Thyroid gland (tissue), 4 donors: ENCODE measurements at places on chromosomes 4 and X. TPM values are rescaled to one million over a fixed set of nuclear protein-coding genes. Genes with fewer than 3 reads are reported as not detected.

Gene GDPD2
- total RNA-seq: not detected

Gene NMU
- not detected for total RNA-seq

DNA sequence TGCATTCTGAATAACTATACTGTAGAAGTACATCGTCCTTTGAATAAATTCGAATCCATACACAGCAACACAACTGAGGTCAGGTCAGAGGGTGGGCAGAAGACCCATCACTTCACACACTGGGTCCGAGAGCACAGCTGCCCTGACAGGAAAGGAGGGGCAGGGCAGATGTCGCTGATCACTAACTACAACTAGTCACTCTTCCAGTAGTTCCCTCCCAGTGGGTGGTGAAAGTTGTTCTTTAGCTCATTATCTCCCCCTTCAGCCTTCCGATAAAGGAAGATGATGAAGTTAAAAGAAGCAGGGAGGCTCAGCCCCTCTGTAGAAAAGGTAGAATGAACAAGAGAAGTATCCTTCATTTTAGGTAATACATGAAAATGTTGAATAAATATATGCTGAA lies 278.9 kb downstream of the INPP4B start:
- DNase-seq: no peak

GRCh38 chr4:7910952-7911578 lies 28.6 kb downstream of the AFAP1 start:
- peak; percentile 8 for DNase-seq

GRCh38 chrX:71953946-71954345 lies 43.3 kb downstream of the NHSL2 start:
- no peak for DNase-seq

DNA sequence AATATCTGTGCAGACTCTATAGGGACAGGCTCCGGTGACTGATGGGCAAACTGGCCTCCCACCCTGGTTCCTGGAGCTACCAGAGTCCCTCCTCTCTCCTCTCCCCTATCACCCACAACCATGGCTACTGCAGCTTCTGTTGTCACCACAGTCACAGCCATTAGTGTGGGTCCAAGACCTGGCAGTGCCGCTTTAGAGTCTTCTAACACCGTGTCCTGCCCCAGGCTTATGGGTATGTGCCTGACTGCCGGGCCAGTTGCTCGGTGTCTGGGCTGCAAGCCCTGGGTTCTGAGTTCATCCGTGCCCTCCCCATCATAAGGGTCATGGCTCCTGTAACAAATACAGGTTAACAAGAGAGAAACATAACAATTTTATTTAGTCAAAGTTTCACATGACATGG lies 85.4 kb downstream of the FNIP2 start:
- no peak for DNase-seq

GRCh38 chrX:138710866-138711341 lies 613 bp downstream of the FGF13 start:
- DNase-seq: peak; percentile 10

GRCh38 chr4:143435955-143436354 lies 77.5 kb upstream of the SMARCA5 start:
- DNase-seq: no peak

GRCh38 chr4:90328558-90328957 lies 201.4 kb downstream of the CCSER1 start:
- peak; percentile 74 for DNase-seq

GRCh38 chrX:38636949-38637819 lies 75.8 kb downstream of the TSPAN7 start:
- peak; percentile 62 for DNase-seq

DNA sequence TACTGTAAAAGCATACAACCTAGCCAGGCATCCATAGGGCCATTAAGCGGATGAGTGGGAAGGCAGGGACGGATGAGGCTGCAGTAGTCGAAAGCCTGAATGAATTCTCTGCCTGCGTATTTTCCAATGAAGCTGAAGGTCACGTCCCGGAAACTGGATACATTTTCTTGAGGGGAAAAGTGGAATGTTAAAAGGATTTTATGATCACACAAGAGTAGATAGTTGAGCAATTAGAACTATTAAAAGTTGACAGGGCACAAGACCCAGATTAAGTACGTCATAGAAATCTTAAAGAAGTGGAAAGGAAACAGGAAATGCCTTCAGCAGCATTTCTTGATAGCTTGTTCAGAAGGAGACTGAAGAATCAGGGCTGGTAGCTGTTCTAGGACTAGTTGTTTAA lies 98.3 kb upstream of the CXXC4 start:
- DNase-seq: no peak

DNA sequence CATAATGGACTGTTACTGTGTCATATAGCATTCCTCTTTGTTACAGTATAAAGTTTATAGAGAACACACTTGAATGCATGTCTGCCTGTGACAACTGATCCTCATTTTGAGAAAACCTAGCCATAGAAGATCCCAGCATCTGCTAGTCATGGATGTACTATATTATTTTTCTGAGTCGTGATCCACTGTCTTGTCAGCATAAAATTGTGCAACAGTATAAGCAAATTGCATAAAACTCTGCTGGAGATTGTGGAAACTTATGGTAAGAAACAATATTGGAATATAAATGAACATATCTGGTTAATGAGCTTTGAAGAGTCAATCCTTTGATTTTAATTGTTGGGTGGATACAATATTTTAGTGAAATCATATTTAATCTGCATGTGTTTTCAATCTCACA lies 3.6 kb downstream of the NEIL3 start:
- no peak for DNase-seq

GRCh38 chr4:2795893-2796848 lies 3.3 kb downstream of the SH3BP2 start:
- DNase-seq: peak; percentile 79

DNA sequence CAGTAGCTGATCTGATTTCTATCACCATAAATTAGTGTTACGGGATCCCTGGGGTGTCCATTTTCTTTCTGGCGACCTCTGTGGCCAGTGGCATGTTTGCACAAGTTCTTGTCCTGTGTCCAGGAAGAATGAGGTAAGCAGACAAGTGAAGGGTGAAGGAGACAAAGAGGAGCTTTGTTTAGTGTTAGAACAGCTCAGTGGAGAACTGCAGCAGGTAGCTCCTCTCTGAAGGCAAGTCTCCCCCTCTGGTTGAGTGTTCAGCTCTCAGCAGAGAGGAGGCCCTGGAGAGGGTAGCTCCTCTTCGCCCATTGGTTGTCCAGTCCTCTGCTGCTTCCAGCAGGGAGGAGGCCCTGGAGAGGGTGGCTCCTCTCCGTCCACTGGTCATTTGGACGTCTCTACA lies 47.2 kb downstream of the DMP1 start:
- DNase-seq: no peak

- DNase-seq: peak; percentile 20
Measured at GRCh38 chrX:115330498-115331168, 41.1 kb downstream of the LUZP4 start.
